ENCODE measurements at places on chromosomes 2 and 18.

DNA sequence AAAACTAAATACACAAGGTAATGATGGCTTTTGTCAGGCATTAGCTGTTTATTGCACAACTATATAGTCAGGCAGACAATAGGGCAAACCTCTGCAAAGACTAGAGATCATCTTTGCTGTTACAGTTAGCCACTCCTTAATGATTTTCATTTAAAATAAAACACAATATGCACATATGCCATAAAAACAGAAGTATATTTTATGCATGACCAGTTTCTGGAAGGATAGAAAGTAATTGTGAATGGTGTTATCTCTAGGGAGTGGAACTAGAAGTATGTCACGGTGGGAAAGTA lies 102.0 kb downstream of the CHN1 start:
- DNase-seq = no peak

DNA sequence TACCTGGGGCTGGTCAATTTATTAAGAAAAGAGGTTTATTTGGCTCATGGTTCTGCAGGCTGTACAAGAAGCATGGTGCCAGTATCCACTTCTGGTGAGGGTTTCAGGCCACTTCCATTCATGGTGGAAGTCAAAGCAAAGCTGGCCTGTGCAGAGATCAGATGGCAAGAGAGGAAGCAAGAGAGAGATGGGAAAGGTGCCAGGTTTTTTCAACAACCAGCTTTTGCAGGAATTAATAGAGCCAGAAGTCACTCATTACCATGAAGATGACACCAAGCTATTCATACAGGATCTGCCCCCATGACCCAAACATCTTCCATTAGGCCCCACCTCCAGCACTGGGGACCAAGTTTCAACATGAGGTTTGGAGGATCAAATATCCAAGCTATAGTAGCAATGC lies 56.8 kb upstream of the ST3GAL5 start:
- no peak for DNase-seq

- DNase-seq = no peak
Observed at GRCh38 chr2:192265751-192266150, 71.0 kb upstream of the TMEFF2 start.

DNA sequence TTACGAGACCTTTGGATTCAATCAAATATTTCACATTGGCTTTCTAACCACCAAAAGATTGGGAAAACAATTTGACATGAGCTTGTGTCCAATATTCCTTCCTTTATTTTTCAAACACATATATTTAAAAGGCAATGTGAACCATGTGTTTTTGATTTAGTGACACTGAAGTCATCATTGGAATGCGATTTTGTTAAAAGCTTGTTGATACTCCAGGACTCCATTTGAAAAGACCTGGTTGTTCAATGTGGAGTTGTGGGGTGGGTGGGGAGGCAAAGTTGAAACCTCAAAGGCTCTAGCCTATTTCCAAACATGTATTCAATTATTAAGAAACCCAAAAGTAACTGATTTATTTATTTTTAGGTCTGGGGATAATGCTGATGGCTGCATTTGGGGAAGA lies 114.1 kb upstream of the TRIB2 start:
- no peak for DNase-seq

GRCh38 chr2:119234021-119235019 lies 10.7 kb downstream of the STEAP3 start:
- DNase-seq = no peak

GRCh38 chr2:105121434-105121833 lies 83.6 kb downstream of the MRPS9 start:
- DNase-seq = no peak

DNA sequence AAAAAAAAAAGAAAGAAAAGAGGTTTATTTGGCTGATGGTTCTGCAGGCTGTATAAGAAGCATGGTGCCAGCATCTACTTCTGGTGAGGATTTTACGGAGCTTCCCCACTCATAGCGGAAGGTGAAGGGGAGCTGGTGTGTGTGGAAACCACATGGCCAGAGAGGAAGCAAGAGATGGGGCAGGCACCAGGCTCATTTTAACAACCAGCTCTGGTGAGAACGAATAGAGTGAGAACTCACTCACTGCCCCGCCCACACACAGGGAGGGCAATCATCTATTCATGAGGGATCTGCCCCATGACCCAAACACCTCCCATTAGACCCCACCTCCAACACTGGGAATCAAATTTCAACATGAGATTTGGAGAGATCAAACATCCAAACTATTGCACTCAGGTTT lies 68.5 kb downstream of the MOGAT1 start:
- DNase-seq = no peak

DNA sequence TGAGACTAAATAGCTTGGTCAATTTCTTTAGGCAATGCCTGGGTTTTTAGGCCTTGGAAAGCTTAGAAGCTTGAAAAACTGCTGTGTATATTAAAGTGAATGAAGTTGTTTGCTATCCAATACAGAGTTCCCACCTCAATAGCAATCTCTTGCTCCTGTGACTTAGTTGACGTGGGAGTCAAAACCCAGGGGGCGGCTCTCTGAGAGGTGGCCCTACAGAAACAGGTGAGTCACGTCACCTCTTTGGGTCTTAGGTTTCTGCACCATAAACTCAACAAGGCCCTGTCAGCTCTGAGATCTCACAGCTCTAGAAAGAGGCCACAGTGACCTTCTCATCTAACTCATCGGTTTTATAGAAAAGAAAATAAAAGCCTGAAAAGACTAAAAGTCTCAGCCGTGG lies 79.6 kb downstream of the ADD2 start:
- no peak for DNase-seq
